ENCODE measurements at places on chromosomes 6 and 20.

- no peak for DNase-seq
These were observed 30.7 kb downstream of the SLC22A3 start for GRCh38 chr6:160378882-160379281.

GRCh38 chr6:21965016-21965415 is 331.8 kb downstream of the PRL start:
- no peak for DNase-seq

GRCh38 chr20:19958219-19958618 is 58.9 kb upstream of the NAA20 start:
- DNase-seq = no peak

DNA sequence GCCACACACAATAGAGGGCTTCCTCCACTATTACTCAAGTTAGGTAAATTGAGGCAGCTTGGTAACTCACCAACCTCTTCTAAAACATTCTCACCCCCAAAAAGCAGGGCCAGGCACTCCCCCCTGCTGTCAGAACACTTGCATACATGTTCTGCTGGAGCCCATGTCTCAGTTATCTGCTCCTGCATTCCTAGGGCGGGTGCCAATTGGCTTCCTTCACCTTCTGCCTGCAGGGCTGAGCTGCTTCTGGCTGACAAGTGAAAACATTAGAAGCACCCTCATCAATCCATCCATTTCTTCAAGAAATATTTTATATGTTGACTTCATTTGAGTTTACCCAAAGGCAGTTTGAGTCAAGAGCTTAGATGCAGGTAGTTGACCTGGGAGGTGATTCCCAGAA is 4.5 kb upstream of the ENTPD6 start:
- no peak for DNase-seq

- DNase-seq = no peak
These were observed 80.8 kb downstream of the SLC22A23 start for GRCh38 chr6:3376064-3376463.

DNA sequence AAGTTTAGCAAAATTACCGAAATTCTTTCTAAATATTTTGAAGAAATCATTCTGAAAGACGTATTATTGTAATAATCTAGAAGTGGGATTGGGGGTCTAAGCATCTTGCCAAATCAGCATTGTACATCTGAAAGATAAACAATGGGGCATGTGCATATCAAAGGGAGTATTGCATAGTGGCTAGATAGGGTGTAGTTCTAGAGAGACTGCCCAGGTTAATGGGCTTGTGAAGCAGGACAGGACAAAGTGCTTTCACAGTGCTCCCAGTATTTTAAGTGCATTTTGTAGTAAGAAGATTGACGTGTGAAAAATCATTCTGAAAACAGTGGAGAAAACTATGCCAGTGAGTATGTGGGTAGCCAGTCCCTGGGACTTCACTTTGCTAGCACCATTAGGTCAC is 236.8 kb downstream of the ZFAND3 start:
- no peak for DNase-seq

All from effector CD4-positive, alpha-beta T cell (primary cell).